ENCODE measurements at places on chromosomes 16 and 17.

GRCh38 chr16:51408357-51408756, 257.3 kb upstream of the SALL1 start:
- DNase-seq, result peak; percentile 61

GRCh38 chr17:61251939-61252865, 147.4 kb upstream of the TBX2 start:
- DNase-seq, result peak; percentile 99

- no peak for DNase-seq
These were observed 32.7 kb downstream of the IFT140 start for GRCh38 chr16:1579214-1579613.

GRCh38 chr16:9334103-9334502, 242.7 kb downstream of the HAPSTR1 start:
- DNase-seq, result no peak

DNA sequence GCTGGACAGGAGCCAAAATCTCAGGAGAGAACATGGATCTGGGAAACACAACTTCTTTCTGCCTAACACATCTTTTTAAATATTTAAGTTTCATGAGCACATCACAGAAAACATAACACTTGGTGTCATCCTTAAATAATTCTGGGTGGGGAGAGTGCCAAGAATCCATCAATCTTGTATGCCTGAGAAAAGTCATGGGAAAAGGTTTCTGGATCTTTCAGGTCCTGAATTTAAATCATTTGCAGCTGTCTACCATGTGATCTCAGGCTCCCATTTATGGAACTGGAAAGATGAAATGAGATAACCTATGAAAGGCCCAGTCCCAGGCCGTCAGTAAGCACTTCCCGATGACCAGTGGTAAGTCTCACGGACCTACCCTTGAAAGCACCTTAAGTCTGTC, 15.1 kb downstream of the CDH11 start:
- DNase-seq, result peak; percentile 63

DNA sequence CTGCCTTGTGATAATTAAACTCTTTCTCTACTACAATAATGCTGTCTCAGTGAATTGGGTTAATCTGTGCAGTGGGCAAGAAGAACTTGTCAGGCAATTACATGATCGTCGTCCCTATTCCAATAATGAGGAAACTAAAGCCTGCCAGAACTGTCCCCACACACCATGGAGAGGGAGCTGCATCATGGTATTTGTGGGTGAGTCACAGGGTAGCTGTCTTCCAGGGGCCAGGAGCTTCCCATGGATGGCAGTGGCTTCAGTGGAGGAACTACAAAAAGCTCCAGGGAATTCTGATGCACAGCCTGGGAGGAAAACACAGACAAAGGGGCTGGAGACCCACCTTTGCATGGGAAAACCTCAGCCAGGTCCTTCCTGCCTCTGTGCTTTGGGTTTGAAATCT, 83.3 kb upstream of the C16orf82 start:
- peak; percentile 62 for DNase-seq

DNA sequence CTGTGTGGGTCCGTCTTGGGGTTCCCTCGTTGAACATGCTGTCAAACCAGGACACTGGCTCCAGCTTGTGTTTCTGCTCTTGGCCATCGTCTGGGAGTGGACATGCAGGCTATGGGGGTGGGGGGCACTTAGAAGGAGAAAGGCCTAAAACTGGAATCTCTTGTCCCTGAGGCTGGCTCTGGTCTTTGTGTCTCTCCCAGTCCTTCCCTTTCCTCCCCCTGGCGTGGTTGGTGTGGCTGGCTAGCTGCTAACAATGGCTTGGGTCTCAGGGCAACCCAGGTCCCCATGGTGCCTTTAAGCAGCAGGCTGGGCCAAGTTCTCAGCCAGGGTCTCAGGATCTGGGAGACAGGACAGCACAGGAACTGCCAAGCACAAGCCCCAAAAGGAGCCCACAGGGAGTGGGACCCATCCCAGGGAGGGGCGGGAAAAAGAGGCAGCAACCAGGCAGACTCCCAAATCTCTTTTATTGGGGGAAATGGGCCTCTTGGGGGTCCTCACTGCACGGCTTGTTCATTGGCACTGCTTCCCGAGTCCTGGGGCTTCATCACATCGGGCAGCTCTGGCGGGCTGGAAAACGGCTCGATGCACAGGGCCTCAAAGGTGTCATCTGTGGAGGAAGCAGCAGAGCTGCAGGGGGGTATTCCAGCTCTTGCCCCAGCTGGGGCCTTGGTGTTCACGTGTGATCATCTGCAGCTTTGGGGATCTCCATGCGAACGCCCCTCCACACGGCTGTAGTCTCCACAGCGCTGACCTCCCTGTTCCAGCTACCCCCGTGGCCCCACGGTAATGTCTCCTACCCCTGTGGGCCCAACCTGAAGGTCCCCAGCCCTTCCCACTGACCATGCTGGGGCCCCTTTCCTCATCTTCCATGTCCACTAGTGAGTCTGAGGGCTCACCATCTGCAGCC, 5.3 kb downstream of the ELOB start:
- DNase-seq, result no peak

DNA sequence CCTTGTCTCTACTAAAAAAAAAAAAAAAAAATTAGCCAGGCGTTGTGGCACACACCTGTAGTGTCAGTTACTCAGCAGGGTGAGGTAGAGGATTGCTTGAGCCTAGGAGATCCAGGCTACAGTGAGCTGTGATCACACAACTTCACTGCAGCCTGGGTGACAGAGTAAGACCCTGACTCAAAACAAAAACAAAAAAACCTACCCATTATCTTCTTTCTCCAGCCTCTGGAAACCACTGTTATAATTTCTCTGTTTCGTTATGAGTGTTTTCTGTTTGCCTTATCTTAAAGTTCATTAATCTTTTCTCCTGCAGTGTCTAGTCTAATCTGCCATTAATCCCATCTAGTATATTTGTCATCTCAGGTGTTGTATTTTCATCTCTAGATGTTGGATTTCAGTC, 18.6 kb upstream of the CLTC start:
- DNase-seq, result no peak

- DNase-seq, result no peak
These were observed 230.5 kb downstream of the CCDC182 start for GRCh38 chr17:57514614-57515013.

GRCh38 chr16:72247821-72248253, 75.9 kb upstream of the PMFBP1 start:
- DNase-seq, result peak; percentile 29

All from IMR-90 (cell line).